ENCODE measurements at places on chromosomes 3 and 15. TPM values are rescaled to one million over a fixed set of nuclear protein-coding genes. Genes with fewer than 3 reads are reported as not detected.

ANXA2 gene
- 11.5 TPM for polyA plus RNA-seq

WDR72 gene
- polyA plus RNA-seq: not detected

ADCY5 gene
- polyA plus RNA-seq: 0.21 TPM

CADPS gene
- 72.5 TPM for polyA plus RNA-seq

GALNT15 gene
- 1.0 TPM for polyA plus RNA-seq

GOLGA8T gene
- polyA plus RNA-seq: not detected

HRH1 gene
- polyA plus RNA-seq: 0.54 TPM

CCR4 gene
- not detected for polyA plus RNA-seq

ASB14 gene
- polyA plus RNA-seq: 0.13 TPM

SH2D7 gene
- polyA plus RNA-seq: not detected

GPD1L gene
- polyA plus RNA-seq: 12.4 TPM

RSL24D1 gene
- polyA plus RNA-seq: 194 TPM

GOLGA8M gene
- not detected for polyA plus RNA-seq

CTXN2 gene
- polyA plus RNA-seq: 3.8 TPM

RPL22L1 gene
- polyA plus RNA-seq: 95.0 TPM

CCDC54 gene
- polyA plus RNA-seq: not detected

ZBTB38 gene
- 116 TPM for polyA plus RNA-seq
